Activated naive CD8-positive, alpha-beta T cell treated with anti-CD3 and anti-CD28 coated beads, Interleukin-2, amount 50 U/mL, for 16 hours (primary cell): ENCODE measurements at places on chromosomes 7 and 10.

GRCh38 chr10:72375173-72375572 lies 20.5 kb upstream of the DNAJB12 start:
- no peak for DNase-seq

GRCh38 chr10:97332591-97333350 lies 1.8 kb downstream of the FRAT2 start:
- DNase-seq: no peak

DNA sequence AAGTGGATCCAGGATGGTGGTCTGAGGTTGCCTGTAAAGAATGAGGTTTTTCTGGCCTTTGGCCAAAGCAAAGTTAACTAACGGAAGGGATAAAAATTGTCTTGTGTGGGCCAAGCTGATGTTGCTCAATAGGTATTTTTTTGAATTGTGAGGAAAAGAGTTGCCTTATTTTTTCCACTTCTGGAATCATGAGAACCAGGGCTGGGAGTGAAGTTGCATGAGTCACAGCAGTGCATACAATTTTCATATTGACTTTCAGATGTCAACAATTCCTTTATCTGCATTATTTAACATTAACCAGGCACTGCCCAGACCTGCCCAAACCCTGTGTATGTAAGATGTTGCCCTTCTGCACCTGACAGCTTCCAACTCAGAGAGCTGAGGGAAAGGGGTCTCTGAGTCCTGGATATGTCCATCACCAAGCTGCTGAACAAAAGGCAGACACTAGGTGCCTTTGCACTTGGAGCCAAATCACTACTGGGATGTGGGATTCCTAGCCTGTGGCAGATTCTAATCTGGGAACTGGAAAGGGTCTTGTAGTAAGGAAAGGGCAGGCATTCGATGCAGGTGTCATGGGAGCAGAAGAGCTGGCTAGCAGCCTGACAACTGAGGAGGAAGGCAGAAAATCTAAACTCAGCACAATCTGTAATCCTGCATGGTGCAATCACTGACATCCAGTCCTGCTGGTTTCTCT lies 52.3 kb upstream of the SLC35B4 start:
- no peak for DNase-seq

DNA sequence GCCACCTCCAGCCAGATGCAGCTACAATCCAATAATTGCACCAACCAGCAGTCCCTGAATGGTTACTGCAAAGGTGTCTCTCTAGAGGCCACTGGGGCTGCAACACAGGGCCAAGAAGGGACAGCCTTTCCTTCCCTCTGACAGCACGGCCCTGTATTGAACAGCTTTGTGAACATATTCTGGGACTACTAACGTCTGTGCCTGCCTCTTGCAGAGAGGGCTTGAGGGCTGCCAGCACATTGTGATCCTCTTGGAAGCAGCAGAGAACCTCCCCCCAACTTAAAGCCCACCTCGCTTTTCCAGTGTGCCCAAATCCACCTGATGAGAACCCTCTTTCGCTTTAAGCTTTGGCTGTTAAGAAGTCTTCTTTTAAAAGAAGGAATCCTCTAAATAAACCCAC lies 415.9 kb downstream of the RPS24 start:
- DNase-seq: no peak

DNA sequence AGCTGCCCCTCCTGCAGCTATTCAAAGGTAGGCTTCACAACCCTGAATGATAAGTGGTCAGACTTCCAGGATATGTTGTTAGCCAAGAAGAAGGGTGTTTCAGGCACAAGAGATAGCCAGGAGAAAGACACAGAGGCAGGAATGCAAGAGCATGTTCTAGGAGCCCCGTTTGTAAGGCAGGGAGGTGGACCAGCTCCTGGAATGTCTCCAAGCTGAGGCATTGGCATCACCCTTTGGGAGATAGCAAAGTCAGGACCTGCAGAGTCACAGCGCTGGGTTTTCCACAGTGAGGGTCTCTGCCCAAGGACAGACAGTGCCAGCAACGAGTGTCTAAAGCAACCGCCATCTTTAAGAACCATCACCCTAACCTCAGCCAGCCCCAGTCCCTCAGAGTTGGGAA lies 484.5 kb upstream of the ZMIZ1 start:
- no peak for DNase-seq

- DNase-seq: no peak
These were observed 11.6 kb downstream of the OGDHL start for GRCh38 chr10:49750546-49750945.

DNA sequence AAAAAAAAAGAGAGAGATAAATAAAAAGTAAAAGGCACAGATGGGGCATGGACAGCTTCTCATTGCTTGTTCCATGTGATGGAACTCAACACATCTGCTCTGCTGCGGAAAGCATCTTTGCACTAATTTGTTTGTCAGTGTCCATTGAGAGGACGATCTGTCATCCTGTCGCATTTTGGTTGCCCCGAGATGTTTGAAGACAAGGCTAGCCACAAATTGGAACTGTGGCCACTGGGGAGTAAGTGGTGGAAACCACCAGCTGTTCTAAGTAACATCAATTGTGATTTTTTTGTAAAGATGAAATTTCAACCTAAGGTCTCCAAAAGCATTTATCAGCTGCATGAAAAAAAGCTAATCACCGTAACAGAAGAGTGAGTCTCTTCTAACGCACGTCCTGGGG lies 312.7 kb downstream of the ADARB2 start:
- no peak for DNase-seq

DNA sequence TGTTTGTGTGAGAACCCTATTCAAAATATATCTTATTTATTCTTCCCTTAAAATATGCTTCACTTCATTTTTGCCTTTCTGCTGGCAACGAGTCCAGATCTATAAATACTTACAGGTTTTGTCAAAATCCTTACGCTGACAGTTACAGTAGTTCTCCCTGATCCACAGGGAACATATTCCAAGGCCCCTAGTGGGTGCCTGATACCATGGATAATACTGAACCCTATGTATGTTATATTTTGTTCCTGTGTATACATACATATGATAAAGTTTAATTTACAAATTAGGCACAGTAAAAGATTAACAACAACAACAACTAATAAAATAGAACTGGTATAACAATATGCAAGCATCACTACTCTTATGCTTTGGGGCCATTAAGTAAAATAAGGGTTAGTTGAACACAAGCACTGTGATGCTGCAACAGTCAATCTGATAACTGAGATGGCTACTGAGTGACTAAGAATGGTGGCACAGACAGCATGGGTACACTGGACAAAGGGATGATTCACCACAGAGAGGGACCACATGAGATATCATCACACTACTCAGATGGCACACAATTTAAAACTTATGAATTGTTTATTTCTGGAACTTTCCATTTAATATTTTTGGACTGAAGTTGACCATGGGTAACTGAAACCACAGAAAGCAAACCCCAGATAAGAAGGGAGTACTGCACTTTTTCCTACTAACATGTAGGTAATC lies 29.4 kb upstream of the PCGF5 start:
- DNase-seq: no peak
